ENCODE measurements at places on chromosomes 7 and 10.

DNA sequence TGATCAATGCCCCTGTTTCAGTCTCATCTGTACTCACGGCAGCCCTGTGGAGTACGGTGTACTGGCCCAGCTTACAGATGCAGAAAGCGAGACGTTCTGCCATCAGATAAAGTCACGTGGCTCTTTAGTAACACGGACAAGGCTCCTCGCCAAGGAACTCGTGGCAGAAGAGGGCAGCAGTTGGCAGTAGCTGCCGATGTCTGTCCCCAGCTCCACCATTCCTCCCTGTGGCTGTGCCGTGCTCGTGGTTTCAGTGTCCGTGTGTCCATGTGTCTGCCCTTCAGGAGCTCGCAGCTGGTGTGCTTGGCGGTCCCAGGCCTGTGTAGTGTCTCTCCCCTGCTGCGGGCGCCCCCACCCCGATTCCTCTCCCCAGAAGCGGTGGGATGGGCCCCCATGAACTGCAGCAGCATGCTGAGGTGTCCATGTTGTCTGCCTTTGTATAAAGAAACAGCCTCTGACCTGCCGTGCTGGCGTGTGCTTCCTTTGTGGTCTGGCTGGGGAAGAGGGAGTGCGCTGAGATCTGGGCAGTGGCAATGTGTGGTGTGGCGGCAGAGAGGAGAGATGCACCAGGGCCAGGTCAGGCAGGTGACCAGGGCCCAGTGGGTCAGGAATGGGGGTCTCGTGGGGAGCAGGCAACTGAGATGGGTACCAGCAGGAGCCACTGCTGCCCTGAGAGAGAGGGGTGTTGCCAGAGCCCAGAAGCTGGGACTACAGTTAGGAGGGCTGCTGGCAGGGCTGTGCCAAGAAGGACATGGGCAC lies 9.8 kb downstream of the RHBDD2 start:
- DNase-seq = no peak

GRCh38 chr7:155985518-155986250 lies 173.4 kb upstream of the SHH start:
- DNase-seq = no peak

GRCh38 chr7:105905209-105905909 lies 29.0 kb upstream of the ATXN7L1 start:
- DNase-seq = no peak

DNA sequence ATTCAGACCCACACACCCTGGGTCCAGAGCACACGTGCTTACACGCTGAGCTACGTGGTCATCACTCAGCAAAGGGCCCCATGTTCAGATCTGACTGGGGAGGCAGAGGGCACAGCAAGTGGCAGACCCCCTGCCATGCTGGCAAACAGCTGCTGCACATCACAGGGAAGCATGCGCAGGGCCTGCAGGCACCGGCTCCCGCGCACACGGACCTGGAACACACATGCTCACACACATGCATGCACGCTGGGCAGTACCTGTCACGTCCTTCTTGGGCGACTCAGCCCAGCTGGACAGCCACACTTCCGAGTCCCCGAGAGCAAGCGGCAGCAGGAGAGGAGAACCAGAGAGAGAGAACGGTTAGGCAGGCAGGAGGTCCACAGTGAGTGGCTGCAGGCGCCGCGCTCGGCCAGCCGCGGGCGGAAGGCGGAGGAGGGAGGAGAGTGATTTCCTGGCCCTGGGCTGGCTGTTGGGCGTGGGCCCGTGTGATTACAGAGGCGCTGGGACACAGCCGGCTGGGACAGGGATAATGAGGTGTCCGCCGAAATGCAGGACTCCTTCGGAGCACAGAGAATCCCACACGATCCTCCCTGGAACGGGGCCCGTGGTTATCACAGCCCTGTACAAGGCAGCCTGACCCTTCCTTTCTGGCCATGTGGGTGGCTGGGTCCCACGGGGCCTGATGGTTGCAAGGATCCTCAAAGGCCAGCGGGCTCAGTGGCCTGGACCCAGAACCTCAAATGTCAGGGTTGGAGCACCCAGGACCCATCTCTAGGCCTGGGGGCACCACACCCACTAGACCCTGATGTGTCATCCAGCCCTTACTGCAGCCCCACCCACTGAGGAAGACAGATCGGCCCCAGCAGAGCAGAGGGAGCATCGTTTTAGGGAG lies 175.1 kb downstream of the NEURL1 start:
- no peak for DNase-seq

DNA sequence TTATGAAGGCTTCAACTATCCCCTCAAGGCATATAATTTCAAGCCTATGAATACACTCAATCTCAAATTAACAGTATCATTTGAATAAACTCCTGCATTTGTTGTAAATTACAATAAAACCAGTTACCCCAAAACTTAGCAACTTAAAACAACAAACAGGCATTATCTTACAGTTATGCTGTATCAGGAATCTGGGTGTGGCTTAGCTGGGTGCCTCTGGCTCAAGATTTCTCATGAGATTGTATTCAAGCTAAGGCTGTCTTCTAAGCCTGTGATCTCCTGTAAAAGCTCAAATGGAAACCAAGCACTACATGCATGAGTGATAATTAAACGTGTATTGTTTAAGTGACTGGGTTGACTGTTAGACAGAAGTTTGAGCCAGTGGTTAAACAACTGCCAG lies 341.0 kb upstream of the PHF14 start:
- no peak for DNase-seq

GRCh38 chr7:31373337-31374289 lies 33.1 kb upstream of the NEUROD6 start:
- DNase-seq = no peak

DNA sequence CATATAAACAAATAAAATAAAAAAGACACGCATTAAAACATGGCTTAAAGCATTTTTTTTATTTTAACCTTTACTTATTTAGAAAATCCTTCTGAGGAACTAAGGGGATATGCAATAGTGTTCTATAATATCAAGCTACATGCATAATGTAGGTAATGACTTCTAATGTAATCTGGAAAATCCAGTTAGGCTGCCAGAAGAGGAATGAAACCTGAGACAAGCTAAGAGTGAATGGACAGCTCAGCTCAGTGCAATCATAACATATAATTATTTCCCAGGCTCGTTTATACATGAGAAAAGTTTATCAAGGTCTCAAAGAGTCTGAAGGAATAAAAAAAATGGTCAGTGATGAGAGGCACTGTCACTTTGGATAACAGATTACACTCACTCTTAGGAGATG lies 649.0 kb upstream of the PCDH15 start:
- DNase-seq = no peak
